Activated T-helper 9 cell treated with anti-CD3 and anti-CD28 coated beads, Interleukin-2, amount 50 U/mL, for 16 hours (primary cell): ENCODE measurements at places on chromosomes 1 and 21.

DNA sequence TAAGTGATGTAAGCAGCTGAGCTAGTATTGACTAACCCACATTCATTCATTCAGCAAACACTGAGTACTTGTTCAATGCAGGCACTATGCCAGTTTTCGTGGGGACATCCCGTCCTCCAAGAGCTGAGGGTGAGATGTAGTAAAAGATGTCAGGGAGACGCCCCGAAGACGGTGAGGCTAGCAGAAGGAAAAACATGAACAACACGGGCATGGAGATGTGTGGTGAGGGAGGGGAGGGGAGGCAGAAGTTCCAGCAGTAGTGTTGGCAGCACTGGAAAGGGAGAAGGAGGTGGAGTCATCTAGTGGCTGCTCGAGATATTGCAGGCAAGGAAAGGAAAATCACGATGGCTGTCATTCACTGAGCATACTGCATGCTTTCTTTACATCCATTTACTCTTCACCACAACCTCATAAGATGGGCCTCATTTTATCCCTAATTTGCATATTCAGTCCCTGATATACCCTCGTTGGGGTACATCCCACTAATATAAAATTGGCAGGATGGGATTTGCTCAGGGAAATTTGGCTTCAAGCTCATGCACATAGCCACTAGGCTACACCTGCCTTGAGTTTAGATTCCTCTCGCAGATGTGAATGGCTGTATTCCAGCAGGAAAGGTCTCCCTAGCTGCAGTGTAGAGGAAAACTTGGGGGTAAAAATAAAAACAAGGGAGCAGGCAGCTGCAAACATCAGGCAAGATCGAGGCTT, 14.5 kb downstream of the PDZK1IP1 start:
- no peak for DNase-seq

GRCh38 chr1:154777154-154777553, 92.9 kb downstream of the KCNN3 start:
- DNase-seq = no peak

DNA sequence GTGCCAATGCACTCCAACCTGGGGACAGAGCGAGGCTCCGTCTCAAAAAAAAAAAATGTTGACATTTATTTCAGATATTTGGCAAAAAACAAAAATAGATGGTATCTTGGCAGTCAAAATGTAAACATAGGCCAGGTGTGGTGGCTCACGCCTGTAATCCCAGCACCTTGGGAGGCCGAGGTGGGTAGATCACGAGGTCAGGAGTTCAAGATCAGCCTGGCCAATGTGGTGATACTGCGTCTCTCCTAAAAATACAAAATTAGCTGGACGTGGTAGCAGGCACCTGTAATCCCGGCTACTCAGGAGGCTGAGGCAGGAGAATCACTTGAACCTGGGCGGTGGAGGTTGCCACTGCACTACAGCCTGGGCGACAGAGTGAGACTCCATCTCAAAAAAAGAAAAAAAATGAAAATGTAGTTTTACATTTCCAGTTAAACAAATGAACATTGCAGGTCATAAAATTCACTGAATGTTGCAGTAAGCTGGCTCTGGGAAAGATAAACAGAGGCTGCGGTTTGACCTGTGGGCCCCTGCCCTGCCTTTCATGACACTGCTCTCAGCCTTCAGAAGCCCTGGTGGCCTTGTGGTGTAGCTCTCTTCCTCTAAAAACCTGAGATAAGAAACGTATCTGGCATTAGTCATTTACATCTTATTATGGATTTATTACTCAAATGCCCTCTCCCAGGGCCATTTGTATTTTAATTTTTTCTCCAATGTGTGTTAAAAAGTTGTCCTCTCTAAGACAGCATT, 12.2 kb upstream of the SLC44A3 start:
- no peak for DNase-seq

GRCh38 chr1:47444562-47445465, 7.0 kb downstream of the FOXD2 start:
- DNase-seq = no peak

DNA sequence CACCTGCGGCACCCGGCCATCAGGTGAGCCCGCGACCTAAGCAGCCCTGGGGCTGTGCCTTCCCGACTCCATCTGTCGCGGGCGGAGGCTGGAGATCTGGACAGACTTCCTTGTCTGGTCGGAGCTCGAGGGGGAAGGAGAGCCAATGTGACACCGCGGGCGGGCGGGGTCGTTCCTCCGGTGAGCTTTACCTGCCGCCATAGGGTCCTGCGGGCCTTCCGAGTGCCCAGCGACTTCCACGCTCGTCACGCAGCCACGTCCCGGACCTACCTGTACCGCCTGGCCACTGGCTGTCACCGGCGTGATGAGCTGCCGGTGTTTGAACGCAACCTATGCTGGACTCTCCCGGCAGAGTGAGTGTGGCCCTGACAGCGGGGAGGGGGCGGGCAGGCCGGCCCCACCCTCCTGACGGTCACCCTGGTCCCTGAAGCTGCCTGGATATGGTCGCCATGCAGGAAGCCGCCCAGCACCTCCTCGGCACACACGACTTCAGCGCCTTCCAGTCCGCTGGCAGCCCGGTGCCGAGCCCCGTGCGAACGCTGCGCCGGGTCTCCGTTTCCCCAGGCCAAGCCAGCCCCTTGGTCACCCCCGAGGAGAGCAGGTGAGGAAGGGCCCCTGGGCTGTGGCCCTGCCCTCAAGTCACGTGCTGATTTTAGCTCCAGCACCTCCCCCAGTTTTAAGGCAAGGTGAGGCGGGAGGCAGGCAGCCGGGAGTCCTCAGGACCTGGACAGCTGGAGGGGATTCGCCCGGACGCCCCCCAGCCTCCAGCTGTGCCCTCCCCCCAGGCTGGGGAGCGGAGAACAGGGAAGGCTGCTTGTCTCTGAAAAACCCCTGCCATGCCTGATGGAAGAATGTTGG, 1.1 kb downstream of the PUSL1 start:
- no peak for DNase-seq

DNA sequence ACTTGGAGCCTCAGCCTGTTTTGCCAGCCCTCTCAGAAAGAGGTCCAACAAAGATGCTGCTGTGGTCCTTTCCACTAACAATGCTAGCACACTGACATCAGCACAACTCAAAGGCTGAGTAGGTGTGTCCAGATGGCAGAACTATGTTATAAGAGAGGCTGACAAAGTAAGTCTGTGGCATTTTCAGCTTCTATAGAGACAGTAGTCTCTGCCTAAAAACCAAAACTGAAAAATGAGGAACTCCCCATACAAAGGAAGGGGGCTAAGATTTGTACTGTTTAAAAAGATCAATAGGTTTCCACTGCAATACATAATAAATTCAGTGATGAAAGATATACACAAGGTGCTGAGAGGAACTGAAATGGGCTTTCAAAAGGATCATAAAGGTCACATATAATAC, 12.3 kb downstream of the ERO1B start:
- no peak for DNase-seq

GRCh38 chr1:177849579-177850290, 120.1 kb downstream of the SEC16B start:
- DNase-seq = no peak

- DNase-seq = no peak
Measured at GRCh38 chr1:178495158-178495557, 1.6 kb downstream of the CLEC20A start.

GRCh38 chr1:33343539-33343938, 22.6 kb upstream of the A3GALT2 start:
- no peak for DNase-seq

GRCh38 chr1:183806675-183807074, 1.8 kb downstream of the RGL1 start:
- DNase-seq = no peak

DNA sequence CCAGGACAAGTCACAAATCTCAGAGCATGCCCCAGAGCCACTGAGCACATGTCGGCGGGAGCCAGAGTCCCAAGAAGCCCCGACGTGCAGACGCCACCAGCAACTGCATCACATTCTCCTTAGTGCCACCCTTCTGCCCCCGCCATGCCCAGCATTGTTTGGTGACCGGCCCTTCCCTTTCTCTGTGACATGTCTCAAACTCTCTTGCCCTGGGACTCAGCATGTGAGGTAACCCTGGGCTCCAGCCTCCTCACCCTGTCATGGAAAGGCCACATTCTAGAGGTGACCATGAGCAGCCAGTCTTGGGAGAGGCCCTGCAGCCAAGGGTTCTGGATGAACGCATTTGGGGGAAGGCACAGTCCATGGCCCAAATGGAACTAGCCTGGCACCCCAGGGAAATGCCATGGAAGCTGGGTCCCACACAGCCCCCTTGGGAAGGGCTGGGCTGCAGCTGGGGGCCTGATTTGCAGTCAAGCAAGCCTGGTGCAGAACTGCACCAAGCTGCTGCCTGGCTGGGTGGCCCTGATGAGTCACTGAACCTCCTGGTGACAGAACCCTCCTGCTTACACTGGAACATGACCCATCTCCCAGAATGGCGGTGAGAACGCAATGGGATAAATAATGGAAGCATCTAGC, 94.4 kb downstream of the ITPKB start:
- DNase-seq = no peak

- no peak for DNase-seq
Measured at GRCh38 chr1:22739648-22740385, 29.2 kb downstream of the EPHB2 start.

- no peak for DNase-seq
Measured at GRCh38 chr1:164805399-164805798, 246.4 kb downstream of the PBX1 start.

GRCh38 chr1:201845331-201846083, 16.6 kb downstream of the IPO9 start:
- DNase-seq = no peak

- DNase-seq = no peak
Measured at GRCh38 chr21:39181205-39181818, 1.9 kb downstream of the PSMG1 start.

GRCh38 chr1:37085393-37085792, 51.1 kb upstream of the GRIK3 start:
- DNase-seq = no peak

- no peak for DNase-seq
Measured at GRCh38 chr1:243501002-243501401, 245.2 kb downstream of the SDCCAG8 start.

- no peak for DNase-seq
Measured at GRCh38 chr1:223667484-223668182, 2.1 kb upstream of the CAPN8 start.

DNA sequence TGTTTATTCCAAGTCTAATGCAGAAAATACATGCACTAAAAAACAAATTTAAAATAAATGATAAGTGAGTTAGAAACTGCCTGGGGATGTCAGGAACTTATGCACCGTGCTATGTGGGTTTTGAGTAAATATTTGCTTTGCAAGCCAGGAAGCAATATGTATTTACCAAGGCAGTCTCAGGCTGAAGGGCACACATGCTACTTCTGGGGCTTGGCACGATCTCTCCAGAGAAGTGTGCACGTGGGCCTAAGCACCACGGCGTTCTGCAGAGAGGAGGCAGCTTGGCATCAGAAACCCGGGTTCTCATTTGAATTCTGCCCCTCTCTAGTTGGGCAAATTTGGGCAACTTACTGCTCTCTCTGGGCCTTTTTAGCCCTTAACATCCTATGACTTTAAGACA, 72.6 kb upstream of the ROR1 start:
- no peak for DNase-seq

- no peak for DNase-seq
Measured at GRCh38 chr1:179921981-179922872, 32.4 kb upstream of the CEP350 start.

DNA sequence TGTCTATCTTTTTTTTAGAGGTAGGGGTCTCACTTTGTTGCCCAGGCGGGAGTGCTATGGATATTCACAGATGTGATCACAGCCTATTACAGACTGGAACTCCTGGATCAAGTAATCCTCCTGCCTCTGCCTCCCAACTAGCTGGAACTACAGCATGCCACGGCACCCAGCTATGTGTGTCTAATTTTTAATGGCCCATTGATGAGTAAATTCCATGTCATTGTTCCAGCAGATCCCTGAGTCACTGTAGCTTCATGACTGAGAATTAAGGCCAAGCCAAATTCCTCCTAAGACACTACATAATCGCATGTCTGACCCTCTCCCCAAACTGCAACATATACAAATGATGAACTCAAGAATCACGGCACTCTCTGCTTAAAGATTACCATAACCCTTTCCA, 84.2 kb upstream of the RGS2 start:
- no peak for DNase-seq

DNA sequence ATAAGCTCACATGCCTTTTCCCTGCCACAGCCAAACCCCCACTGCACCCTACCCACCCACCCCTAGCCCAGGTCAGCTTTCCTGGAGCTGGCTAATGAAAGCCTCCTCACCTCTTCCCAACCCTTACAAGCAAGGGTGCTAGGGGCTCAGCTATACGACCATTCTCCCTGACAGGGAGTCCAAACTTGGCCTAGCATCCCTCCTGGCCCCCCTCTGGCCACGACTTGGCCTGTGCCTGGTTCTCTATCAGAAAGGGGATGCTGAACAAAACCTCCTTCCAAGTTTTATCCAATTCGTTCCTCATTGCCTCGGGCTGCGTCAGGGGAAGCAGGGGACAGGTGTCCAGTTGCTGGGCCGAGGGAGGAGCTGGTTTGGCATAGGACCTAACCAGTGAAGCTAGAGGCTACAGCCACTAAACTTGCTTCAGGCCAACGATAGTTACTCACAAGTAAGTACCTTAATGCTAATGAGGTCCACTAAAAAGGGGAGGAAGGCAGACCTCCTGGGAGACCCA, 8.6 kb downstream of the TMEM81 start:
- DNase-seq = no peak
